Globus pallidus (tissue), 1 donor: ENCODE measurements at places on chromosomes 2 and 18.

DNA sequence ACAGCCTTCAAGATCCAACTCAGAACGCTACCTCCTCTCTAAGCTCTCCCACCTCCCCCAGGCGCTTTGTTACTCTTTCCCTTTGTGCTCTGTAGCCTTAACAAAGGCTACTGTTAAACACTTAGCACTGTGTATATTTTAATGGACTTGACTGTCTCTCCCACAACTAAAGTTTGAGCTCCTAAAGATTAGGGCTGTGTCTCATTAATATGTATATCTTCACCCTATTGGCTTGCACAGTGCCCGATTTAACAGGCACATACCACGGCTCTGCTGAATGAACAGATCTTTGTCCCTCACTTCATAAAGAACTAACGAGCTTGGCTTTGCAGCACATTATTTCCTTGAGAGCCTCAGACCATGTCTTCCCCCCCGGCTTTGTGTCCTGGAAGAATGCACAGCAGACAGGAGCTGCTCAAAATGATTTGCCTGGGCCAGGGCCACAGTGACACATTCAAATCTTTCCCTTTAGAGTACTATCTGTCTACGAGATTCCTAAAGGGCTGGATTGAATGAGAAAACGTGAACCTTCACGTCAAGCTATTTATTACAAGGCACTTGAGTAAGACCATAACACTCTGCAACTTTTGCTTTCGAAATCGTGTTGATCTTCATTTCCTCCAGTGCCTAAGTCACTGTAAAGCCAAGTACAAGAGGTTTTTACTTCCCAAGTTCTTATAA is 22.1 kb downstream of the ABHD3 start:
- DNase-seq, result peak; percentile 35

DNA sequence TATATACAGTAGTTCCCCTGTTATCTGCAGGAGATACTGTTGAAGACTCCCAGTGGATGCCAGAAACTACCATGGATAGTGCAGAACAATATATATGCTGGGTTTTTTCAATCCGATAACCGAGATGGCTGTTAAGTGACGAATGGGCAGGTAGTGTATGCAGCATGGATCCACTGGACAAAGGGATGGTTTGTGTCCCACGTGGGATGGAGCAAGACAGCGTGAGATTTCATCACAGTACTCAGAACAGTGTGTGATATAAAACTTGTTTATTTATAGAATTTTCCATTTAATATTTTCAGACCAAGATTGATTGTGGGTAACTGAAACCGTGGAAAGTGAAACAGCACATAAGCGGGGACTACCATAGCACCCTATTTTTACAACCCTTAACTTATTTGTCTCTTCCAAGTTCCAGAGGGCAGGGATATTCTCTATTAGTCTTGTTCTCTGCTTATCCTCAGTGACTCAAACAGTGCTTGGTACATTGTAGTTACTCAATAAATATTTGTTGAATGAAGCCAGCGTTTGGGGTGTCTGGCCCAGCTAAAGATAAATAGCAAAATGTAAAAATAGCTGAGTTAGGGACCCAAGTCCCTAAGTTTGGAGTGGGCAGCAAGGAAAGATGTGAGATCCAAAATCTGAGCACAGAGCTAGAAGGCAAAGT is 50.0 kb downstream of the RHBDD1 start:
- no peak for DNase-seq

- DNase-seq, result no peak
Observed at GRCh38 chr18:53984021-53984420, 240.4 kb downstream of the MBD2 start.

DNA sequence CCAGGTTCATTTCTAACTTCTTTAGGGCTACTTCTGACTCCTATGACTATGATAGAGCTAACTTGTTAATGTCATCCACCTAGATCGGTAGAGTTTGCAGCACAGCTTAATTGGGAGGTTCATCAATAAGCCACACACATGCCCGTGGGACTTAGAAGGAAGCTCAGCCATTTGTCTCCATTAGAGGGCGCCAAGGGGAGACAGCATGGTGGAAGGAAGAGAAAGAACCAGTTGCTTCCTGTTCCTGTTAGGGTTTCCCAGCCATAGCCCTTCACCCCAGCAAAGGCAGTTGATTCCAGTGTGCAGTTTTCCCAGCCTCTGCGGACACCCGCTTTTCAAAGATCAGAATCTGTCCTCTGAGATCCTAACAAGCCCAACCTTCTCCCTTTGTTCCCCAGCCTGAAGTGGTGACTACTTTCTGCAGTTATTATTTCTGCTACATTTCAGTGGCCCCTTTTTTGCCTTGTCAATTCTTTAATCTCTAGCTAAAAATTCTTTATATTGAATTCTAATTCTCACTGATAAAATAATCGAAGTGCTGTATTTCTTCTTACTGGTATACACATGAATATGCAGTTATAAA is 30.3 kb downstream of the MAIP1 start:
- DNase-seq, result peak; percentile 37

DNA sequence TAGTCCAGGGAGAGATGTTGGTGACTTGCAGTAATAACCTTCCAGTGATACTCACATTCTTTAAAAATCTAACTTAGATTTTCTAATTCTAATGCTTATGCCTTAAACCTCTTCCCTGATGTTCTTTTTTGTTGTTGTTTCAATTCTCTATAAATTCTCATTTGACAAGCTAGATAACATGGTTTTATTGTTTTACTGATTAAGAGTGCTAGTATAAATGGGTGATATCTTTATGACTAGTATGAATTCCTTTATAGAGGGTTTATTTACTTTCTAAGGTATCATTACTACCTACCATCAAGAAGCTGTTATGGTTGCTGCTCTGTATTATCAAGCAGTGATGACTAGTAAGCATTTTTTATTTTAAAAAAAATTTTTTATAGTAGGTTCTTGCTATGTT is 35.0 kb downstream of the ACVR2A start:
- DNase-seq, result no peak
